ENCODE measurements at places on chromosomes 6 and 20.
A peak's percentile ranks its signal among the peaks of the same experiment; 100 is the strongest.

GRCh38 chr6:72616406-72617015 lies 5.4 kb upstream of the KCNQ5 start:
- DNase-seq: no peak

GRCh38 chr6:15457121-15457650 lies 205.6 kb downstream of the DTNBP1 start:
- no peak for DNase-seq

DNA sequence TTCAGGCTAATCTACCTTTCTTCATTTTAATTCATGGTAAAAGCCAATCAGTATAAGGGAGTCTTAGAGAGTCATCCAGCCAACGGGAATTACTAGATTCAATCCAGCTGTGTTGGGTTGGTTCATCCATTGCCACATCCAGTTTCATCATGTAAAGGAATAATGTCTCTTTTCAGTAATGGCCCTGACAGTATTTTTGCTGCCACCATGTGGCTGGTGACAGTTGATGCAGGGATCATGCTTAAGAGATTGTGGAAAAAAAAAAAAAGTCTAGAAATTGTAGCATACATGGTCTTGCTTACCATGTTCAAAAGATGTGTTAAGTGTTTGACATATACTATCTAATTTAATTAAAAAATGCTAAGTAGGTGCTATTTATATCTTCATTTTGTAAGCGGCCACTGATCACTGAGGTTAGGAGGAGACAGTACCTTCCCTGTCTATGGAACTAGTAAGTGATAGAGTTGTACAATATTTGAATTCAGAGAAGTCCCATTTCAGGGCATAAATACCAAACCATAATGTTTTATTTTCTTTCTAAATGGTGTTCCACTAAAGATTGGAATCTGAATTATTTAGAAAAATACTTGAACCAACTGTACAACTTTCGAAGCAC lies 135.9 kb downstream of the KHDRBS2 start:
- DNase-seq: peak; percentile 10

GRCh38 chr6:148528292-148528691 lies 185.7 kb downstream of the SASH1 start:
- no peak for DNase-seq

DNA sequence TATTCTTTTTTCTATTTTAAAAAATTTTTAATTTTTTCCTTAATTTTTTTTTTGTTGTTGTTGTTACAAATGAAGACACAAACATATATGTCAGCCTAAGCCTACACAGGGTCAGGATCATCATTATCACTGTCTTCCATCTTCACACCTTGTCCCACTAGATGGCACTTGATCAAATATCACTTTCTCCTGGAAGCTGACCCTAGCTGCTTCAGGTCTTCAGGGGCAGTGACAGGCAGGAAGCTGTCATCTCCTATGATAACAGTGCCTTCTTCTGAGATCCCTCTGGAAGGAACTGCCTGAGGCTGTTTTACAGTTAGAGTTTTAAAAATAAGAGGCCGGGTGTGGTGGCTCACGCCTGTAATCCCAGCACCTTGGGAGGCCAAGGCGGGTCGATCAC lies 70.2 kb upstream of the EEF1E1 start:
- DNase-seq: no peak

- no peak for DNase-seq
These were observed 1.3 kb downstream of the SRF start for GRCh38 chr6:43172104-43173007.

Measured in GM12864 (cell line).